ENCODE measurements at places on chromosomes 13 and 19.

DNA sequence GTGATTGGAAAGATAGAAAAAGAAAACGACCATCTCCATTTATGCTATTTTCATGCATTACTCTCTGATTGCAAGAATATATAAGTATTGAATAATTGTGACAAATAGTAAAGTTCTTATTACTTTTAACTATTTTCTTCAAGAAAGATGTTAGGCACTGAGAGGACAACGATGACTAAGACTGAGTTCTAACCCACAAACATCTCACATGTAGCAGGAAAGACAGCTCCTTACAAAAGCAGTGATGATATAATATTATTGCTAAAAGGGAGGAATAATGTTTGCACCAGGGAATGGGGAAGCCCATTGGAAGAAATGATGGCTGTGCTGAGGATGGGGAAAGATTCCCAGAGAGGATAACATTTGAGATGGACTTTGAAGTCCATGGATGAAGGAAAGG, 22.6 kb downstream of the RXFP2 start:
- DNase-seq = peak; percentile 46

DNA sequence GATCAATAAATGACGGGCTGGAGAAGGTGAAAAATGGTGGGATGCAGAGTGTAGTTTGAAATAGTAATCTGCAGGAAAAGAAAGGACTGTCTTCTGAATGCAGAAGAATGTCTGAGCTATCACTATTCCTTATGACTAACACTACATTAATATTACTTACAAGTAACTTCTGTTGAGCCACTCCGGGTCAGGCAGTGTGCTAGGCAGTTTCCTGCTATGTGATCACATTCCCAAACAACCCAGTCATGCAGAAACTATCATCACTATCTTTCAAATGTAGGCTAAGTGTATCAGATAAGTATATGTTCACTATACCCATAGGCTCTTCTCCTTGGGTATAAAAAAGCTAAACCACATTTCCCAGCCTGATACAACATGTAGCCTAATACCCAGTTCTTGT, 6.6 kb downstream of the ZNF599 start:
- DNase-seq = no peak

- DNase-seq = no peak
Observed at GRCh38 chr13:81394640-81395039, 1053.7 kb upstream of the SPRY2 start.

DNA sequence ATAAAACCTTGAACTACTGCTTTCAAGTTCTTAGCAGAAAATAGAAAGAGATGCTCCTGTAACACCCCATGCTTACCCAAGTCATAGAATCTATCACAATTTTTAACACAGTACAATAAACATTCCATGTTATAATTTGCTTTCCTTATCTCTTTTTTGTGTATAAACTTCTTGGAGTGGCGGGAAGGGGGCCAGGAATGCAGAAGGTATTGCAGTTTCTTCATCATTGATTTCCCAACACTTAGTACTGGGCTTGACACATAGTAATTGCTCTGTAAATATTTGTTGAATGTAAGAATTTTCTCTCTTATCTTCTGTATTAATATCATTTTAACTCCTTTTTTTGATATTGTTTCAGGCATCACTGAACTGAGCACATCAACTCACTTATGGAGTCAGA, 535.8 kb downstream of the KCTD12 start:
- DNase-seq = no peak

- DNase-seq = no peak
Observed at GRCh38 chr13:25803641-25804040, 248.2 kb downstream of the SHISA2 start.

DNA sequence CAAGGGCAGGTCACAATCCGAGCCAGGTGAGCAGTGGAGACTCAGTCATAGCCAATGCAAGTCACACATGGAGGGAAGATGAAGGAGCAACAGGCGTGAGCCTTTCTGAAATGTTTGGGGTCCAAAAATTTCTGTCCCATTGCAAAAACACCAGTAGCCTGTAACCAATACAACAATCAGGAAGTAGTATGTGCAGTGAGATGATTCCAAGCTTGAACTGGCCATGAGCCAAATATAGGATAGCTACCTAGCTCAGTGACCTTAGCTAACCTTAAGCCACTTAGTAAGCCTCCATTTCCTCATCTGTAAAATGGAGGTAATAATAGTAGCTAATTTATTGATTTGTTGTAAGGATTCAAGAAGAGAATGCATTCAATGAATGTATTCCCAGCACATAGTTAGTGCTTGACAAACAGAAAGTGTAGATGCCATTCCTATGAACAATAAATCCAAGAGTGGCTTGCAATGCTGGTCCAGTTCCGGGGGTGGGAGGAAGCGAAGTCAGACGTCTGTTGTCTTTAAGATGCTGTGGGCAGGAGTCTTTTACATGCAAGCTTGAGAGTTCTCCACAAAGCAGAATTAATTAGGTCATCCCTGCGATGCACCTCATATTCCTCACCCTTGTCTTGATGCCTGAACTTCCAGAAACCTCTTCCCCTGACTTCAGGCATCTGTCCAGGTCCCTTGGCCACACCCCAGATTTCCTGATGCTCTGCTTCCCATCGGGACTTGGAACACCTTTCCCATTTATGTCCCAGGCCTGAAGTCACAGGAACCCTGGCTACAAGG, 195.7 kb upstream of the UBL3 start:
- DNase-seq = peak; percentile 75

DNA sequence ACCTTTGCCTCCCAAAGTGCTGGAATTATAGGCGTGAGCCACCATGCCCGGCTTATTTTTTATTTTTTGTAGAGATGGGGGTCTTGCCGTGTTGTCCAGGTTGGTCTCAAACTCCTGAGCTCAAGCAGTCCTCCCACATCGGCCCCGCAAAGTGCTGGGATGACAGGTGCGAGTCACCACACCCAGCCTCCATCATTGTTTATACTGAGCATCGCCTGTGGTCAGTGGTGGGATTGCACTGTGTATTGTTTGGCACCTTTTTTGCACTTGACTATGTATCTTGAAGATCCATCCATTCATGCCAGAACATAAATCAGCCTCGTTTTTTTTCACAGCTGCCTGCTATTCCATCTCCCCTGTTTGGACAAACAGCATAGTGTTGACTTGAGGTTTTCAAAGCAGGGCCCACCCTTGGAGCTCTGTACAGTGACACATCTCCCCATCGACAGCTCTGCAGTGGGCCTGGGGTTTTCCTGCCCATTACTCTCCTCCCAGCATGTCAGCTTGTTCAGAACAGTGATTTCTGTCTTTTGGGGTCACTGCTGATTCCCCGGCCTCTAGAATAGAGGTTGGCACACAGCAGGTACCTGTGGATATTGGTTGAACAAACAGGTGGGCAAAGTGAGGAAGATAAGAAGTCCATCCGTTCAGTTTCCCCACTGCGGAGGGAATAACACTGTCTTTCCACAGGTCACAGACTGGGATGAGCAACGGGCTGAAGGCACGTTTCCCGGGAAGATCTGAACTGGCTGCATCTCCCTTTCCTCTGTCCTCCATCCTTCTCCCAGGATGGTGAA, 8.2 kb upstream of the UPK1A start:
- DNase-seq = peak; percentile 36

- DNase-seq = no peak
Observed at GRCh38 chr19:48249502-48250014, 6.2 kb downstream of the CARD8 start.

GRCh38 chr19:19103167-19103566, 35.1 kb downstream of the TMEM161A start:
- DNase-seq = no peak

GRCh38 chr13:72368031-72368430, 359.4 kb downstream of the MZT1 start:
- no peak for DNase-seq

GRCh38 chr19:4213116-4213515, 16.2 kb upstream of the EBI3 start:
- no peak for DNase-seq

DNA sequence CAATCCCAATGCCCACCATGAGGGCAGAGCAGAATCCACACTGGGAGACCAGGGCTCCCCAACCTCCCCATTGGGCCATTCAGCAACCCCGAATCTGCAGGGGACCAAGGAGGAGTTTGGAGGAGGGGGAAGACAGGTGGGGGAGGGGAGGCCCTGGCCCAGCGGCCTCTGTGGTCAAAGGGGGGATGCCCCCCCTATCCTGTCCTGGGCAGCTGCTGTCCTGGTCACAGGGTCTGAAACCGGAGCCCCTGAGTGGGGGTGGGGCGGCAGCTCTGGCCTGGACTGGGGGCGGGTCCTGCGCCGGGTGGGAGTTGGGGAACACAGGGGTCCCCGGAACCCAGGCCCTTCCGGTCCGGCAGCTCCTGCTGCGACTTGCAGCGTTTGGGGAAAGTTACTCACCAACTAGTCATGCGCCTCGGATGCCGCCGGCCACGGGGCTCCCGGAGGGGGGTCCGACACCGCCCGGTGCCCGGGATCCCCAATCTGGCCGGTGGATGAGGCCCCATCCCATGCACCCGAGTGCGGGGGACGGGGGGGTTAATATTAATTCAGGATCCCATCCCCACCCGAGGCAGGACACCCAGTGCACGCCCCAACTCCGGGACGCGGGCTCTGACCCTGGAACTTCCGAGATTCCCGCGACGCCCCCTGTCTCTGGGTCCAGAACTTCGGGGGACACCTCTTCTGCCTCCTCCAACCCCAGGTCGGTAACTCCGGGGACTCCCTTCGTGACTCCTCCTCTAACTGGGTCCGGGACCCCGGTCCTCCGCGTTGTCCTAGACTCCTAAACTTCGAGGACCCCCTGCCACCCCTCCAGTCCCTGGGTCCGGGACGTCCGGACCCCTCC, 872 bp downstream of the HOMER3 start:
- peak; percentile 75 for DNase-seq

- no peak for DNase-seq
Observed at GRCh38 chr13:44583137-44583536, 7.0 kb upstream of the TSC22D1 start.

DNA sequence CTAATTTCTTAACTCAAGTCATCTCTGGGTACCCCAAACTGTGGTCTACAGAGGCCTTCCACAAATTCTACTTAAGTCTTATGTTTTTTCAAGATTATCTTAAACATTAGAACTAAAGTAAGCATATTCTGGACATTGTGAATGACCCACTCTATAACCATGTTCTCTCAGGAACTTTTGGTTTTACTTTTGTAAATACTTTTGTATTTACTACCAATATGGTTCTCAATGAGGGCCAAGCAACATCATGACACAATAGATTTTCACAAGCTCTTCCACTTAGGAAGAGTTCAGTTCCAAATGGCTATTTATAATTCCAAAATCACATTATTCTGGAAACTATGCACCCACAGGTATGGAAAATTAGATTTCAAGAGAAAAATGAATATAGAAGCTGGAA, 10.8 kb downstream of the DIAPH3 start:
- DNase-seq = no peak

GRCh38 chr13:82867284-82867683, 1015.0 kb downstream of the SLITRK1 start:
- no peak for DNase-seq

DNA sequence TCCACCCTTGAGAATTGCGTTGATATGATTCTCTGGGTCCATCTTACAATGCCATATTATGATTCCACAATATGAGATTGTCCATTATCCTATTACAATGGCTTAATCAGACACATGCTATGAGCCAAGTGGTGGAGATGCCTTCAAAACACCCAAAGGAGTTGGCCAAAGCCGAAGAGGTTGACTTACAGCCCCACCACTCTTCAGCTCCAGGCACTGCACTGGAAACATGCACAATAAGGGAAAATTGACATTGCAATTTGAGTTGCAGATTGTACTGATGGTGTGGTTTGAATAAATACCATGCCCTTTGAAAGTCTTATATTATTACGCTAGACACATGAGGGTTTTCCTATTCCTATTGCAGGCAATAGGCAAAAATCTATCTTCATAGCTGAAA, 75.4 kb upstream of the TNFSF11 start:
- DNase-seq = no peak

DNA sequence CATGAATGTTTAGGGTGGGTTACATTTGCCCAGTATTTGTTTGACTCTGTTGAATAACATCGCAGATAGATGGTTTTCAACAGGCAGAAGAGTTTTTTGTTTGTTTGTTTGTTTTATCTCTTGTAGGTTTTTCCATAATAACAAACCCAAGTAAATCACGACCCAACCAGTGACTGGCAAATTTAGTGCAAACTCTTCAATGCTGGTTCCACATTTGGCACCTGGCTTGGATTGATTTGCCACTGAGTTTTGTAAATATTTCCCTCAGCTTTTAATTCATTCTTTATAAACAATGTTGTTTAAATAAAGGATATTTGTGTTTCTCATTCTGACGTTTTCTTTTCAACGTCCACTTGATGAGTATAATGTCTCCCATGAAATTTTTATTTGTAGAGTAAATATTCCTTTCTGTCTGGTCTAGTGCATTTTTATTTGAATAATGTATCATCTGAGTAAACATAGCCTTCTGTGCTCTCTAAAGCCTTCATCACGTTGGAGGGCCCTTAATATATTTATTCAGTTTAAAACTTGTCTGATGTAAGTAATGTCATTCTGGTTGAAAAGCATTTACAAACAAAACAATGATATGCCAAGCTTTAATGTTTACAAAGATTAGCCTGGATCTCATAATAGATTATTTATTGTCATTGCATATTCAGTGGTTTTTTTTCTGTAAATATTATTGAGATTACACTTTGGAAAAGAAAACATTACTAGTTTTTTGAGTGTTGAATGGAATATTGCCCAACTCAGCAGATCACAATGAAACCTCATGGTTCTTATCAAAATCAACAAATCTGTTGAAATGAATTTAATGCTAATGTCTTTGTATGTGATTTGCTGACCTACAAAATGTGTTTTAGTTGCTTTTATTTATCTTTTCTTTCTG, 90.4 kb upstream of the PEG3 start:
- no peak for DNase-seq

DNA sequence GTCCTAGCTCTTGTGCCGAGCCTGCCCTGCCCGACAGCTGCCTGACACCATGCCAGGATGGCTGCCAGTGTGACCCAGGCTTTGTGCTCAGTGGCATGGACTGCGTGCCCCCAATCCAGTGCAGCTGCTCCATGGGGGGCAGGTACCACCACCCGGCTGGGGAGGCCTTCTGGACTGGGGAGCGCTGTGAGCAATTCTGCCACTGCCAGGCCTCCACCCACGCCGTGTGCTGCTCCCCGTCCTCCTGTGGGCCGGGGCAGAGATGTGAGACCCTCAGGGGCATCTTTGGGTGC, 9.4 kb upstream of the FXYD3 start:
- DNase-seq = no peak

DNA sequence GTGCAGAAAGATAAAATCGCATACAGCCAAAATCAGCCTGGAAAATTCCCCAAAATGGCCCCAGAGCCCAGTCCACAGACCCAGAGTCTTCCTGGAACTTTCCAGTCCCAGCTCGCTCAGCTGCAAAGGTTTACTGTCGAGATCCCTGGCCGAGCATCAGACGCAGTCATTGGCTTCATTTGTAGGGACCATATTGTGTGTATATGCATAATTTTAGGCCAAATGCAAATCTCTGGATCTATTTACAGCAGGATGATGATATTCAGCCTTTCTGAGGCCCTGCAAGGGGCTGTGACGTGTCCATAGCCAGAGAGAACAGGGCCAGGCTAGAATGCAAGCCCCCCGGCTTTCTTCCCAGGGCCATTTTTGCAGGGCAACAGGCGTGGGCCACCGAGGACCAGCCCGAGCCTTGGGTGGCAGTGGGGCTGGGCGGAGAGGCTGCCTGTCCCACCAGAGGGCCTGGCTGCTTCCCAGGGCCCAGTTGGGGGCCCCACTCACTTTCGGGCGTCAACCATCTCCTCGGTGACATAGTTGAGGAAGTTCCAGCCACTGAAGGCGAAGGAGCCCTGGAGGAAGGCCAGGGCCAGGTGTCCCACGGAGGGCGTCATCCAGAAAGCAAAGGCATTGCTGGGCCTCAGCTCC, 13.7 kb downstream of the SLC7A10 start:
- no peak for DNase-seq
